Right ventricle myocardium superior (tissue), 1 donor: ENCODE measurements at places on chromosomes 7 and 10. TPM values are rescaled to one million over a fixed set of nuclear protein-coding genes. Genes with fewer than 3 reads are reported as not detected.

GRCh38 chr7:28645866-28646265 is 233.5 kb downstream of the CREB5 start:
- DNase-seq, result no peak

Gene LIPM
- not detected for total RNA-seq

Gene DEPP1
- 35.1 TPM for total RNA-seq

Gene LRMDA
- total RNA-seq, result 26.3 TPM

DNA sequence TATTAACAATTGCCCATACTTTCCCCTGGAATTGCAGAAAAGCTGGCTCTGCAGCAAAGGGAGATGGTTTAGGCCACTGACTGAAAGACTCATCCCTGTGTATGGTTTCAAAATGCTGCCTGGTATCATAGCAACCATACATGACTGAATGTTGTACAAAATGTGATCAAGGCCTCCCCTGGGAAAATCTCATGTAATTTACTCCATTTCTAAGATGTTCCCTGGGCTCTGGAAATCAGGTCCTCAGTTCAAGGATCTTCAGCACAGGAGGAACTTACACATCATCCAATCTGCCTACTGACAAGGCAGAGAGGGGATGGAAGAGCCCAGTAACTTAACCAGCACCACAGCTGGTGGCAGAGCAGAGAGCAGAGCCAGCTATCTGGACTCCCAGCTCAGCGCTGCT is 111.8 kb downstream of the JAZF1 start:
- no peak for DNase-seq

Gene KLF14
- not detected for total RNA-seq

- no peak for DNase-seq
These were observed 106.0 kb downstream of the TCF7L2 start for GRCh38 chr10:113056030-113056429.

DNA sequence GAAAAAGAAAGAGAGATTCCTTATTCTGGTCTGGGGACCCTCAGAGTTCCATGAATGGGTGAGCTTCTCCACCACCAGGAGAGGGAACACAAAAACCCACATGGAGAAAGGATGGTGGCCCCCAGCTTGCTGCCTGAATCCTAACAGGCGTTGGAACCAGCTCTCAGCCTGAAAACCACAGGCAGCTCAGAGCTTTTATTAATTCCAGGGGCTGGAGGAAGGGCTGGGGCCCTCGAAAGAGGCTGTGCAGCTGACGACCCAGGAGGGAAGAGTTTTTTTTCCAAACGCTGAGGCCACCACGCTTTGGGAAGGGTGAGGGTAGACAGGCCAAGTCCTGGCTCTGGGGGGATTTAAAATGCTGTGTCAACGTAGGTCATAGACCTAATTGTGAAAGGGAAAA is 10.8 kb upstream of the ELN start:
- DNase-seq, result no peak

DNA sequence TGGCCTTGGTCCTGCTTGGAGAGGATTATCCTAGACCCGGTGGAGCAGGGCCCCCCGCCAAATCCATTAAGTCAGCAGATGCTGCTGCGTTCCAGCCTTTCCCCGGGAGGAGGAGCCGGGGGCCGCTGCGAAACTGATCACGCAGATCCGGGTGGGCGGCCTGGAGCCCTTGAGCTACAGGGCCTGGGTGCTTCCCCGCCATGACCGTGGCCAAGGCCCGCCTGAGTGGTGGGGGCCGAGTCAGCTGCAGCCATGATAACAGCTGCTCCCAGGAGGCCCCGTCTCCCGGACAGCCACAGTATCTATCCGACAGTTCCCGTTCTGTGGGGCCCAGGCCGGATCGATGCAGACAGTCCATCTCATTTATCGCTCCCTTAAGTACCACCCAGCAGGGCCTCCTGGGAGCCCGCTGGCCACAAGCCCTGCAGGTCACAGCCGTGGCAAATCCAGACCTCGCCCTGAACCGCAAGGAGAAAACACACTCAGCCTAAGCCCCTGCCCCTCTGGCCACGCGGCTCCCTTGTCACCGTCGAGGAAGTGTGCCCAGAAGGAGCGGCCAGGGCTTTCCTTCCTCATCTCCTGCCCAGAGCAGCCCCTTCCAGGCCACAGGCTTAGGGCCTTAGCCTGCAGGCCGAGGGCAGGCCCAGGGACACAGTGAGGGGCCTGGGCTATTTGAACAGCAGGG is 34.4 kb upstream of the SLC29A4 start:
- peak; percentile 79 for DNase-seq

DNA sequence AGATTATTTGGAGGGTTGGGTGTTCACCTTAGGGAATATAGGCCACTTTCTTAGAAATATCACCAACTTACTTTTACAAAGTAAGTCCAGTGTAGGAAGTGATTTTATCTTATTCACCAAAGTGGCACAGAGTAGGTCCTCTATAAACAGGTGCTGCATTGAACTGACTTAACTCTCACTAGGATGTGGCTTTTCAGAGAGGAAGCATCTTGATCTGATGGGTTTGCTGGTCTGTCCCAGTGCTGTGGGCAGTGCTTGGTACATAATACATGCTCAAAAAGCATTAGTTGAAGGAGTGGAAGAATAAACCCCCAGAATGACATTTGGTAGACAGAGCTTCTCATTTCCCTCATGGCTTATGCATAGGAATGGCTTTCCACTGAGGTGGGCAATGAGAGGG is 334.7 kb downstream of the LRMDA start:
- DNase-seq, result no peak

DNA sequence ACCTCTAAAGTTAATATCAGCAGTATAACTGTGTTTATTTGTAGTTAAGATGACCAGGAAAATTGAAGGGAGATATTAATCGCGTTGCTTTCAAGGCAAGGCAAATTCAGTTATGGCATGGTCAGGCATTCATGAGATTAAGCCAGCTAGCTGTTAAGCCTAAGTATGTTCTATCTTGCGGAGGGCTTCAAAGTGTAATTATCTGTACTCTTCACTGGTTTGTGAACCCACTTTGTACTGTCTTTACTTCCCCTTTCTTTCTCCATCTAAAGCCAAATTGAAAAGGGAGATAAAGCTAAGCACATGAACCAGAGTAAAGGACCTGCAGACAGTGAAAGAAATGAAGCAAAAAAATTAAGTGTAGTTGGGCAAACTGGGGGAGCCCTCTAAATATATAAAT is 483.1 kb upstream of the NRP1 start:
- no peak for DNase-seq

- DNase-seq, result no peak
These were observed 307.8 kb upstream of the POM121L12 start for GRCh38 chr7:52727632-52728031.

Gene PNLIPRP2
- not detected for total RNA-seq

- DNase-seq, result no peak
These were observed 302.6 kb upstream of the SEMA3D start for GRCh38 chr7:85489498-85489897.

Gene LIPN
- total RNA-seq, result not detected

GRCh38 chr10:73247509-73248258 is 629 bp upstream of the DNAJC9 start:
- DNase-seq, result no peak

GRCh38 chr7:31850601-31851000 is 163.6 kb downstream of the PPP1R17 start:
- no peak for DNase-seq

GRCh38 chr7:84379446-84379845 is 184.9 kb upstream of the SEMA3A start:
- DNase-seq, result no peak

- no peak for DNase-seq
These were observed 283.8 kb upstream of the SHH start for GRCh38 chr7:156095908-156096539.
